HCEC 1CT (cell line): ENCODE measurements at places on chromosomes 7 and 10.

DNA sequence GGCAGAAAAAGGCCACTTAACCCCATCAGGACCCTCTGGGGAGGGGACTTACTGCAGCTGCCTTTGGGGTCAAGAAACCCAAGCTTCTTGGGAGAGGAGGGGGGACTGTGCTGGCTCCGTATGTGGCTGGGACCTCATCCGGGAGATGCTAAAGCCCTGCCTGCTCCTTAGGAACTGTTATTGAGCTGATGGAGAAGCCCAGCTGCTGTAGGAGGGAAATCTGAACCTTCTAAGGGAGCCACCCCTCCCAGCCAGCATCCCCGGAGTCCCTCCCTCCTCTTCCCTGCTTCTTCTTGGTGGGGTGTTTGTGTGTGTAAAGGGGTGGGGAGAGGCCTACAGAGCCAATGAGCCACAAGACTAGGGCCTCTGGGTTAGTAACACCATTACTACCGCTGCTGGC, 8.2 kb downstream of the KCNIP2 start:
- DNase-seq: no peak

GRCh38 chr10:14815681-14816080, 22.2 kb downstream of the CDNF start:
- peak; percentile 70 for DNase-seq

DNA sequence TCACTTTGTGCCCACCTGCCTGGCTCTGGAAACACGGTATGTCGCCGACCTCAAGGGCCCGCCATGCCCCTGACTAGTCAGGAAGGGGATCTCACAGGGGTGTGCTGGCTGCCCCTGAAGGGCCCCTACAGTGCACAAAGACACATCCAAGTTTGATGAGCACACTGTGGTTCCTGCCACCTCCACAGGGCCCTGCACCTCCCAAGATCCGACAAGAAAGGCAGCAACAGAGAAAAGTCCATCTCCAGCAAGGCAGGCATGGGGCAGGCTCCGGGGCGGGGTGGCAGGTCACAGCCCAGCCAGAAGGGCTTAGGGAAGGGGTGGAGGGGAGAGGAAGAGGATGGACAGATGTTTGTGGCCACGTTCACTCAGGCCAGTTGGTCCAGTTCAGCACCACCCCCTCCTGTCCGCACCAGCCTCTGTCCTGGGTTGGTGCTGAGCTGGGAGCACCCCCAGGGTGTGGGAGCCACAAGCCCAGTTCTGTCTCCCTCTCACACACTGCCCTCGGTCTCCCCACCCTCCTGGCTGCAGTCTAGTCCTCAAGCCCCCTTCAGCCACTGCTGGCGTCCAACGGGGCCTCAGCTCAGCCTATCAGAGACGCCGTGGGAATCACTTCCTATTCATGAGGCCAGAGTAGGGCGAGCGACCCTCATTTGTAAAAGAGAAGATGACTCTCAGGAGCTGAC, 11.5 kb downstream of the DRGX start:
- DNase-seq: no peak

- DNase-seq: peak; percentile 74
Measured at GRCh38 chr7:27168265-27168947, 3.1 kb upstream of the HOXA9 start.

- DNase-seq: no peak
Measured at GRCh38 chr10:86222336-86222650, 144.3 kb downstream of the GRID1 start.

- DNase-seq: peak; percentile 61
Measured at GRCh38 chr10:22251751-22252223, 34.0 kb upstream of the EBLN1 start.

- DNase-seq: no peak
Measured at GRCh38 chr7:1610013-1610677, 40.3 kb upstream of the PSMG3 start.

GRCh38 chr10:2936816-2937215, 130.5 kb upstream of the PFKP start:
- DNase-seq: no peak

GRCh38 chr10:34295142-34295548, 520.0 kb downstream of the PARD3 start:
- peak; percentile 62 for DNase-seq
